ENCODE measurements at places on chromosomes 4 and X.

- no peak overlapping the region for H3K27ac ChIP-seq
- no peak for DNase-seq
- H3K27me3 ChIP-seq: no peaks in the 10 kb centered on the region
Observed at GRCh38 chr4:101239665-101240064, 107.7 kb downstream of the PPP3CA start.

GRCh38 chr4:100869276-100869675 is 351.5 kb upstream of the EMCN start:
- H3K27ac ChIP-seq: no peak overlapping the region
- no peak for DNase-seq
- no peaks in the 10 kb centered on the region for H3K36me3 ChIP-seq
- H3K4me3 ChIP-seq: no peak overlapping the region
- H3K27me3 ChIP-seq: no peaks in the 10 kb centered on the region
- H3K4me1 ChIP-seq: no peaks in the 10 kb centered on the region

- peaks cover 9% of the 10 kb centered on the region for H3K4me1 ChIP-seq
- H3K36me3 ChIP-seq: no peaks in the 10 kb centered on the region
- no peak overlapping the region for H3K27ac ChIP-seq
- H3K4me3 ChIP-seq: no peak overlapping the region
- no peak for DNase-seq
Observed at GRCh38 chr4:81118086-81118485, 87.6 kb downstream of the BMP3 start.

DNA sequence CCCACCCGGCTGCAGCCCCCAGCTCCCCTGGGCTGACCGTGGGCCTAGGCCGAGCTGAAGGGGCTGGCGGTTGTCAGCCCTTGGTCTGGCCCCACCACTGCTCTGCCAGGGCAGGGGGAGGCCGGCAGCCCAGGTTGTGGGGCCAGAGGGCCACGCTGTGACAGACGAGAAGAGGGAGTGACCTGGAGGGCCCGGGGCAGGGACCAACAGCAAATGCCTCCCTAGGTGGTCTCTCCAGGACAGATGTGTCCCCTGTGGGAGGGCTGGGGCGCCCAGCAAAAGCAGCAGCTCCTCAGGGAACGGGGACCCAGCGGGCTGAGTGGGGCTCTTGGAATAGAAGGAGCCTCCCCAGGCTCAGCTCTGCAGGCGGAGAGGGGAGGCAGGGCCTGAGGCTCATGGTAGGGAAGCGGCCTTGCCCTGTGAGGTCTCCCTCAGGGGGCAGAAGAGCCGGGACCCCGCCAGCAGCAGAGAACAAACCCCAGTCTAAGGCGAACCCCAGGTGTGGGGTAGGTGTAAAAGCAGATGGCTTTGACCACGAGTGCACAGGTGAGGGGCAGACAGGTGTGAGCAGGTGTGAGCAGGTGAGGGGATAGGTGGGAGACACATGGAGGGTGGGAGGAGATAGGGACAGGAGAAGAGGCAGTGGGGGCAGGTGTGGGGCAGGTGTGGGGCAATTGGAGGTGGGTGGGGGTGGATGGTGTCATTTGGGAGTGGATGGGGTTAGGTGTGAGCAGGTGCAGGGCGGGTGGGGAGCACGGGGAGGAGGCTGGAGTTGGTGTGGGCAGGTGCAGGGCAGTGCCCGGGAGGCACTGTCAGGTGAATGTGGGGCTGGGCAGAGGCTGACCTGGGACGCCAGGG is 34.1 kb upstream of the SPON2 start:
- peaks cover 5% of the 10 kb centered on the region for H3K36me3 ChIP-seq
- H3K4me3 ChIP-seq: no peak overlapping the region
- peak; percentile 19 for DNase-seq
- no peaks in the 10 kb centered on the region for H3K27me3 ChIP-seq
- H3K4me1 ChIP-seq: peaks cover 33% of the 10 kb centered on the region

DNA sequence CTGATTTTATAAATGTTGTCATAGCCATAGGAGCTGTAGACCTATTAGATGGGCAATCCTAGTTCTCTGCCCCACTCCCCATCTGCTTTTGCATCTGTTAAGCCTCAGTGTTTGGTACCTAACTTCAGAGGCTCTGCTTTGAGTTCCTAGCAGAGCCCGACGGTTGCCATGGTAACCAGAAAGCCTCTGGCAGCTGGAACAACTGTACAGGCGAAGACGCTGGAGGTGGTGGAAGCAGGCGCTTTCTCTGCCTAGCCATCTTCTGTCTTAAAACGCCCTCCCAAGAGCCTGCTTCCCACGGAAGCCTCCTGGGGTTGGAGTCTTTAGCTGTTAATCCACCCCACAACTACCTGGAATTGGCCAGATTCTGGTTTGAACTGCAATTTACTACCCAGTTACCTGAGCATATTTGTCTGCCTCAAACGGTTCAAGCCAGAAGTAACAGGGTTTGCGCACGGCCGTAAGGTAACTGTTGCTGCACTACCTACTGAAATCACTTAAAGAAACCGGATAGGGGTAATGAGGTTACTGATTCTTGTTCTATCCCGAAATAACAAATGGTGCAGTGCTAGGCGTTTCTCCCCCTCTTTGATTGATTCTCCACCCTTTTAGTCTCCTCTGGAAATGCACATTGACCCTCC is 1.0 kb upstream of the GABRG1 start:
- no peak overlapping the region for H3K4me3 ChIP-seq
- no peaks in the 10 kb centered on the region for H3K4me1 ChIP-seq
- no peak overlapping the region for H3K27ac ChIP-seq
- no peaks in the 10 kb centered on the region for H3K27me3 ChIP-seq

DNA sequence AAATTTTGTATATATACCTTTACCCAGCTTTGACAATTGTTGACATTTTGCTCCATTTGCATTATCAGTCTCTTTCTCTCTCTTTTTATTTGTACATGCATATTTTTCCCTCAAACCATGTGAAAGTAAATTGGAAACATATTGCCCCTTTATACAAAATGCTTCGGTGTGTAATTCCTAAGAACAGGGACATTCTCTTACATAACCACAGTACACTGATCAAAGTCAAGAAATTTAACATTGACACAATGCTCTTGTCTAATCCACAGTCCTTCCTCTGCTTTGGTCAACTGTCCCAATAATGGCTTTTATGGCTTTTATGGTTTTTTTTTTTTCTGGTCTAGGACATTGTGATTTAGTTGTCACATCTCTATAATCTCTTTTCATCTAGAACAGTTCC is 9.5 kb upstream of the SMS start:
- peaks cover 10% of the 10 kb centered on the region for H3K36me3 ChIP-seq
- H3K27ac ChIP-seq: no peak overlapping the region
- no peaks in the 10 kb centered on the region for H3K27me3 ChIP-seq
- peaks cover 22% of the 10 kb centered on the region for H3K4me1 ChIP-seq
- H3K4me3 ChIP-seq: no peak overlapping the region

Measured in activated naive CD4-positive, alpha-beta T cell treated with anti-CD3 and anti-CD28 coated beads, Interleukin-2, amount 10 ng/mL, durations not matched to agents 7 days and 5 days (primary cell).